Stimulated activated CD4-positive, alpha-beta T cell treated with anti-CD3 and anti-CD28 coated beads, Interleukin-15, amount 100 ng/mL, for 1 hour (primary cell): ENCODE measurements at places on chromosomes 1 and 21.

- no peak for DNase-seq
Measured at GRCh38 chr1:25020851-25021590, 90.9 kb upstream of the RUNX3 start.

- DNase-seq = no peak
Measured at GRCh38 chr1:53593758-53594380, 134.7 kb downstream of the DMRTB1 start.

- peak; percentile 62 for DNase-seq
Measured at GRCh38 chr1:6127587-6128163, 52.4 kb downstream of the CHD5 start.

GRCh38 chr1:91583326-91583755 lies 82.7 kb downstream of the CDC7 start:
- DNase-seq = no peak

DNA sequence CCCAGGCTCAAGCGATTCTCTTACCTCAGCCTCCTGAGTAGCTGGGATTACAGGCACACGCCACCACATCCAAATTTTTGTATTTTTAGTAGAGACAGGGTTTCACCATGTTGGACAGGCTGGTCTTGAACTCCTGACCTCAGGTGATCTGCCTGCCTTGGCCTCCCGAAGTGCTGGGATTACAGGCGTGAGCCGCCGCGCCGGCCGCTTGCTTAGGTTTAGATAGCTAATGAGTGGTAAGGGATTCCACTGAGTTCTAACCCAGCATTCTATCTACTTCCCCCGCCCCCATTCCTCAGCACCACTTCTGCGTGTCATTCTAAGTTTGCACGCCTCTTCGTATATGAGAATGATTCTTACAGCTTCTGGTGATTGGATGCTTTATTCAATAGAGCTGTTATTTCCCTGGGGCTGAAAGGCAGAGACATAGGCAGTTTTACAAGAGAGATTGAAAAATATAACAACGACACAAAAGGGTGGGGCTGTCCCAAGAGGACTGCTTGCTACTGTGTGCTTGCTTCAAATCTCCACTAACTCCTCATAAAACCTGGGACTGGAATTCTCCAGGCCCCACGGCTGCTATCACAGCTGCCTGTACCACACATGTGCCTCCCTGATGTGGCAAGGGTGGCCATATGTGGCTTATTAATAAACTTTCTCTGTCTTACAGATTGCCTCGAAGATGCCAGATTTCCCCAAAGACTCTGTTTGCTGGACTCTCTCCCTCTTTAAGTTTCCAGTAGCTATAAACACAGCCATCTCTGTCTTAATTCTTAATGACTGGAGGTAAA lies 23.7 kb upstream of the GREM2 start:
- DNase-seq = no peak

DNA sequence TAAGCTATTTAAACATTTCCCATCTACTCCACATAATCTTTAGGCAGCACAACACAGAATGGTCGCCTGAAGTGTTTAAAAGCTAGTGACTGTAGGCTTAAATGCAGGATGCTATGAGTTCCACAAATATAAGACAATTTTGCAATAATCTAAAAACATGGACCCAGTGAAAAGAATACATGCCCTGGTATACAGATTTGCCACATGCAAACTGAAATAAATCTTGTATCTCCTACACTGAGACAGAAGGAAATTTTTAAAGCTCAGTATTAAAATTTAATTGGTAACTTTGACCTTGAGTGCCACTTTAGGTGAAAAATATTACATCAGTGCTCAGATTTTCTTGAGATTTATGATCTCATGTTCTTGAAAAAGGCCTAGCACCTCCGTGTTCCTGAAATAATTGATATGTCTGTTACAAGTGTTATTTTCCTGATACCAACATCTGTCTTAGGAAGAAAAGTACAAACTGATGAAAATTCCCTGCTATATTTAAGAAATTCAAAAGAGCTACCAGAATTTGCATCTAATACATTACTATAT lies 285.5 kb downstream of the VAV3 start:
- no peak for DNase-seq

DNA sequence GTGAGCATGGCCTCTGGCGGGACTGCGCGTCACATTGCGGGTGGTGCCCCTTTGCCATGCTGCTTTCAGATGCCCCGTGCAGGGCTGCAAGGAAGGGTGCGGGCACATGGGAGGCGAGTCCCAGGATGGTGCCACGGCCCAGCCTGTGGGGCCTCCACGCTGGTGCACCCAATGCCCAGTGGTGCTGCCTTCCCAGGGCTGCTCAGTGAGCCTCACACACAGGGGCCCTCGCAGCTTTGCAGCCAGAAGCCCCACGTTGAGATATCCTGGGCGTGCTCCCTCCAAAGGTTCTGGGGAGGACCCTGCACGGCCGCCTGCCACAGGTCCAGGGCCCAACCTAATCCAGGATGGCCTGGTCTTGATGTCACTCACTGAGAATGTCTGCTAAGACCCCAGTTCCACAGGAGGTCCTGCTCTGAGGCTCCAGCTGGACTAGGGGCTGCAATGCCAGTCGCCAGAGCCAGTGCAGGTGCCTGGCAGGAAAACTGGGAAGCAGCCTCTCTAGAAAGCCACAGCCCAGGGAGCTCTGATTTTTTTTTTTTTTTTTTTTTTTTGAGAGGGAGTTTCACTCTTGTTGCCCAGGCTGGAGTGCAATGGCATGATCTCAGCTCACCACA lies 34.1 kb upstream of the PRSS38 start:
- no peak for DNase-seq

GRCh38 chr1:163195728-163196448 lies 6.8 kb downstream of the RGS5 start:
- no peak for DNase-seq

GRCh38 chr1:12208764-12209494 lies 20.9 kb upstream of the VPS13D start:
- DNase-seq = peak; percentile 75

- DNase-seq = no peak
Measured at GRCh38 chr21:41631564-41632461, 123.9 kb upstream of the TMPRSS2 start.

GRCh38 chr1:94592571-94592920 lies 51.0 kb upstream of the F3 start:
- no peak for DNase-seq

GRCh38 chr21:33587792-33588484 lies 546 bp downstream of the DONSON start:
- no peak for DNase-seq

GRCh38 chr21:39029086-39029755 lies 154.0 kb downstream of the PSMG1 start:
- no peak for DNase-seq

GRCh38 chr21:42195378-42196031 lies 23.4 kb upstream of the ABCG1 start:
- no peak for DNase-seq

DNA sequence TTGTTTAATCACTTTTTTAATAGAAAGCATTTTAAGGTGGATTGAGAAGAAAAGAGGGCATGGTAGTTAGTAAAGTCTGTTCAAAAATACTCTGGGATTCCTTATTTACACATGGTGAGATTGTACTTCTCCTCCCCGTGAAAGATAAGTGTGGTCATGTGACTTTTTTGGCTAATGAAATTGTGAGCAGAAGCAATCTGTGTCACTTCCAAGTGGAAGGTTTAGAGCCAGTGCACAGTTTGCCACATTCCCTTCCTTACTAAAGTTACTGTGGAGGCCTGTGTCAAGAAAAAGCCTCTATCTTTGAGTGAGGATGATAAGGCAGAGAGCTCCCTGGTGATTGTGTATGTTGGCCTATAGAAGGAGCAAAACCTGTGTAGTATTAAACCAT lies 471.3 kb downstream of the OMA1 start:
- DNase-seq = no peak

DNA sequence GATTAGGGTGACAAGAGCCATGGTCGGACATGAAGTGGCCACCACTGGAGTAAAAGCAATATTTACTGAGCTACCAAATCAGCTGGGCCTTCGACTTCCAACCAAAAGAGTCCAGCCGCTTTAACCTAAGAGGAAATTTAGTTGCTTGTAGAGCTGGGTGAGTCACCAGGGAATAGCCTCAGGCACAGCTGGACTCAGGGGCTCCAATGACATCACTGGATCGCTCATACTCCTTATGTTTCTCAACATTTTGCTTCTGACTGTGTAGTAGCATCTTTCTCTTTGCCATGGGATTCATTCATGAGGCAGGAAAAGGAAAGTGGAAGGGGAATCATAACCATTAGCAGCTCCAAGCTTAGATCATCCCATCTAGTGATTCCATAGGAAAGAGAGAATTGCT lies 664.4 kb downstream of the MATN1 start:
- no peak for DNase-seq

- DNase-seq = no peak
Measured at GRCh38 chr21:46617267-46618051, 12.6 kb upstream of the S100B start.

DNA sequence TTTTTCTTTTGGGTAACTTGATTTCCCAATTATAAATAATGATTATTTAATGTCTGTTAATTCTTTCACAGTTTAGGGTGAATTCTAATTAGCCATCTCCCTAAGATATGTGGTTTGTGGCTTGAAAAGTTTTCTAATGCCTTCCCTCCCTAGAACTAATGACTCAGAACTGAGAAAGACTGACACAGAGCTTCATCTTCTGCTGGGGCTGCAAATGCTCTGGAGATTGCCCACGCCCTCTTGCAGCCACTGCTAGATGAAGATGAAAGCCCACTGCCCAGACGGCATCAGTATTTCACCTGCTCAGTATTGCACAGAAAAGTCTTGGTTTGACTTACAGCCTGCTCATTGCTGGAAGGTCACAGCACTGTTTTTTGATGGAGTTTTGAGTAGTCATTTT lies 101.5 kb downstream of the ST6GALNAC3 start:
- no peak for DNase-seq

GRCh38 chr1:240237305-240237721 lies 145.6 kb downstream of the FMN2 start:
- DNase-seq = no peak

- no peak for DNase-seq
Measured at GRCh38 chr1:178155481-178156255, 61.8 kb downstream of the RASAL2 start.

DNA sequence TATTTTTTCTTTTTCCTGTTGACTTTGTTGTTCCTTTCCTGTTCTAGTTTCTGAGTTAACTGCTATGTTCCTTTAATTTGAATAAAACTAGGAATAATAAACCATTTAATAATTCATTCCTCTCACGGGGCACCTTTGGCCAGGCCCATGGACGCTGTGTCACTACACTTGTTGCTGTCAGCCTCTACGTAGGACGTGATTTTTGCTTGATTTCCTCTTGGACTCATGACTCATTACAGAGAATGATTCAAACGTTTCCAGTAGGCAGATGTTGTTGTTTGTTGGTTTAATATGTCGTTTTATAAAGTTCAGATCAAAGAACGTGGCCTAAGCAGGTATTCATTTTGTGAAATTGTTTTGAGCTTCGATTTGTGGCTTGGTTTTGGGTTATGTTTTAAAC lies 9.1 kb upstream of the SLC19A1 start:
- DNase-seq = no peak

- DNase-seq = no peak
Measured at GRCh38 chr1:182662121-182662890, 22.1 kb downstream of the RGS8 start.

GRCh38 chr1:1082776-1083415 lies 8.8 kb upstream of the RNF223 start:
- DNase-seq = no peak

- DNase-seq = no peak
Measured at GRCh38 chr1:93221913-93222312, 41.4 kb downstream of the CCDC18 start.

DNA sequence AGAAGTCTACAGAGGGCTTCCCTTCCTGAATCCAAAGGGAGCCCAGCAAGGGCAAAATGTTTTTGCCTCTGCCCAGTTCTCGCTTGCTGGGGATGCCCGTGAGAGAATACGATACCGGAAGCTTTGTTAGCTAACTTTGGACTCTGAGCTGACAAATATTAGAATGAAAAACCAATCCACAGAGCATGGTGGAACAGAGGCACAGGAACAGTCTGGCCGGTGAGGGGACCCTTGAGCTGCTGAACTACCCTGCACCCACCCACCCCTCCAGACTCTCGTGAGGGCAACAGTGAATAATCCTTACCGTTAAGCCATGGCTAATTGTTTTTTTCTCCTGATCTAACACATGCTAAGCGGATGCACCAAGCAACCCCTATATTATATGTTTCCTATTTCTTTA lies 76.3 kb upstream of the AKT3 start:
- DNase-seq = no peak

- no peak for DNase-seq
Measured at GRCh38 chr1:111147948-111148347, 7.9 kb downstream of the CEPT1 start.

GRCh38 chr1:109113590-109114341 lies at the start of gene ELAPOR1:
TSS of gene ELAPOR1 (plus strand) at chr1:109114115. CDS start at chr1:109114184, 69 bp downstream.
- DNase-seq = peak; percentile 62

DNA sequence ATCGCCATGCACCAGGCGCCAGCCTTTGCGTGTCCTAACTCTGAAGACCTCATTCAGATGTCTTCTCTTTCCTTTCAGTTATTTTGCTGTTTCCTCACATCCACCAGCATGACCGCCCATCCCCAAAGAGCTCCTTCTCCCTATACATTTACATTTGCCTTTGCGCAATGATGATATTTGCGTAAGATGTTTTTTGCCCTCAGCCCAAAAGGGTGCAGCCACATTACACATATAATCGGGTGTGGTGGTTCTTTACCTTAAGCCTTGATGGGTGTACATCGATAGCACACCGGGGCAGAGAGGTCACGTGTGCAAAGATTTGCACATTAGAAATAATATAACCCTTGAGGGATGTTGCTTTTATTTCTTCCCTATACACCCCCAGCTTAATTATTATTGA lies 192.8 kb downstream of the HUNK start:
- DNase-seq = no peak

DNA sequence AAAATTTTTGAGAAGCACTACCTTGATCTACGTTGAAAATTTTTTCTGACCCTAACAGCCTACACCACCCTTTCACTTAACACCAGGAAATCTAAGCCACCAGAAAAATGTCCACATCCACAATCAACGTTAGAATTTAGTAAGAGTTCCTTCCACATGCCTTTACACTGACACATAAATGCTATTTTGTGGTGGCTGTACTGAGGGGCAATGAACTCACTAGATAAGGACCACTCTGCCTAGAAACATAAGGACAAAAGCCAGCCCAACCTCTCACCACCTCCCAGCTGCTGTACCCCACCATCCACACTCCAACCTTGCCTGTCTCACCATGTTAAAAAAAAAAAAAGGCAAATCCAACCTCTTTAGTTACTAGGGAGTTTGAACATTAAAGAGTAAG lies 29.8 kb downstream of the PARP1 start:
- DNase-seq = no peak

DNA sequence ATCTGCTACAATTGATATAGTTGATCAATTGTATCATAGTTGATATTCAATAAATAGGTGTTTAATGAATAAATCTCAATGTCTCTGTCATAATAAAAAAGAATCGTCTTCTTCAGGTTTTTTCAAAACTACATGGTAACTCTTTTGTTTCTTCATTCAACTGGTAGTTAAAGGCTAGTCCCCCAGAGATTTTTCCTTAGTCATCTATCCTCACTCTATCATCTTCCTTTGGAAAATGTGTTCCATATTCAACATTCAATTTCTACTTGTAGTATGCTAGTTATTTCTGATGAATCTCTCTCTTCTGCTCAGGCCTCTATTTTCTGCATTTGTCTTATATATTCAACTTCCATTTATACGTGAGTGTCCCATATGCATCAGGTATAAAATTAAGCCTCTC lies 558.8 kb downstream of the KCNT2 start:
- no peak for DNase-seq
